Sigmoid colon (tissue), 7 donors: ENCODE measurements at places on chromosomes 3 and 15. TPM values are rescaled to one million over a fixed set of nuclear protein-coding genes. Genes with fewer than 3 reads are reported as not detected.
A peak's percentile ranks its signal among the peaks of the same experiment; 100 is the strongest.

GRCh38 chr15:73741321-73741836 lies 11.8 kb downstream of the INSYN1 start:
- no peak overlapping the region for H3K4me3 ChIP-seq
- no peaks in the 10 kb centered on the region for H3K36me3 ChIP-seq
- H3K4me1 ChIP-seq: peaks cover 9% of the 10 kb centered on the region
- H3K27ac ChIP-seq: no peak overlapping the region
- no peaks in the 10 kb centered on the region for H3K27me3 ChIP-seq

DNA sequence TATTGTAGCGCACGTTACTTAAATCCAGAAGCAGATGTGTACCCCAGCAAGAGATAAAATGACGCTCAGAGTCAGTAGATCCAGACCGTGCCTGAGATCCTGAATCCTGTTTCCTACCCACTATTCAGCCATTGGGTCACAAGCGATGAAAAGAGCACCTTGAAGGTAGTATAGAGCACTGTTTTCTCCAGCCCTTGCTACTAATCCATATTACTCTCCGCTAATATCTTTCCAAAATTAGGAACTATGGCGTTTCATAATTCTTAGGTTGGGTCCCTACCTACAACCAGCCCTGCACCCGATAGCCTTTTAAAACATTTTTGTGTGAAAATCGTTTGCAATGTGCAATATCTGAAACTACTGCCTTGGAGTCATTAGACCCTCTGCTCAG lies 596 bp downstream of the BTD start:
- H3K4me3 ChIP-seq: peak overlapping the region; percentile 92
- peaks cover 25% of the 10 kb centered on the region for H3K36me3 ChIP-seq
- no peak for DNase-seq
- H3K27me3 ChIP-seq: no peaks in the 10 kb centered on the region

GRCh38 chr3:140394488-140395133 lies 283.3 kb upstream of the TRIM42 start:
- no peak overlapping the region for H3K4me3 ChIP-seq
- DNase-seq: no peak
- H3K27ac ChIP-seq: no peak overlapping the region
- H3K27me3 ChIP-seq: no peaks in the 10 kb centered on the region
- no peaks in the 10 kb centered on the region for H3K36me3 ChIP-seq

DNA sequence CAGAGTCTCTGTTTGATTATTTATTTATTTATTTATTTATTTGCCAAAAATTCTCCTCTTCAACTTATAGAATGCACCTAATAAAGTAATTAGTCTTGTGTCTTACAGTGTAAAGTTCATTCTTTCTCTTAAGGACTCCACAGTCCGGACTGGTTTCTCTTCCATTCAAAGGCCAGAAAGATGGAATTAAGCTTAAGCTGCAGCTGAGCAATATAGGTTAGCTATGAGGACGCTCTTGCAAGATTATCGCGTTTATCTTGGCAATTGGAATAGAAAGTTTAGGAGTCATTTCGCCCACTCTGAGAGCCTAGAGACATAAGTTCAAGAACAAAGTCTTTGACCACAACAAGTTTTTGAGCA lies 15.0 kb downstream of the TAGLN3 start:
- peaks cover 10% of the 10 kb centered on the region for H3K4me1 ChIP-seq
- no peaks in the 10 kb centered on the region for H3K36me3 ChIP-seq
- no peak overlapping the region for H3K27ac ChIP-seq
- H3K27me3 ChIP-seq: no peaks in the 10 kb centered on the region

The THOC7 gene
- polyA plus RNA-seq: 109 TPM

DNA sequence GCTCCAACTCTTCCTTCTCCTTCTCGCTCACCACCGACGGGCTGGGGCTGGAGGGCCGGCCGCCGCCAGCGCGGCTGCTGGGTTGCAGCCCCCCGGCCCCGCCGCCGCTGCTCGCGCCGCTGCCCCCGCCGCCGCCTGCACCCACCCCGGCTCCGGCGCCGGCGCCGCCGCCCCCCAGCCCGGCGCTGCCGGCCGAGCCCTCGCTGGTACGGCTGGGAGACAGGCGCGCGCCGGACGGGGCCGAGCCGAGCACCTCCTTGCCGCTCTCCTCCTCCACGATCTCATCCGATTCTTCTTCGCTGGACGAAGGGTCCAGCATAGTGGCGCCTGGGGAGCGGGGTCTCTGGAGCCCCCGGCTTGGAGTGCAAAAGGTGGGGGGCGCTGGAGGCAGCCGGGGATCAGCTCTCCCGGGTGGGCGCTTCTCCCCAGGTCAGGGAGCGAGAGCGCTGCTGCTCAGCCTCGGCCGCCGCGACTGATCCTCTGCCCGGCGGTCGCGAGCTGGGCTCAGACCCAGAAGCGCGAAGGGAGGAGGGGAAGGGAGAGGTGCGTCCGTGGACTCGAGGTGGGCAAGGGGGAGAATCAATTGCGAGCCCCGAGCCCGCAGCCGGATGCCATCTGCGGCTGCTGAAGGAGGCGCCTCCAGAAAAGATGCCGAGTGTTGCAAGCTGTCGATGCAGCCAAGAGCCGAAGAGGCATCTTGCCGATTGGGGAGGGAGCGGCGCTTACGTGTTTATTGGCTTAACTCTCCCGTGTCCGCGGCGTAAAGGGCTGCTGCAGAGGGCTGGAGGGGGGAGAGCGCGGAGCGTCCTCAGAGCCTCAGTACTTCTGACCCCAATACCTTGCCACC lies at the start of gene CADPS:
CADPS (minus strand) TSS at position 706 of the 847 bp plus-strand sequence; CDS start at position 319, 387 bp downstream.
- H3K4me3 ChIP-seq: peak within 1 kb of the TSS; percentile 36
- H3K27ac ChIP-seq: no peak within 1 kb of the TSS
- H3K27me3 ChIP-seq: peaks cover 60% of the 10 kb centered on the region
- no peak for DNase-seq

The C15orf62 gene
- polyA plus RNA-seq: not detected
